ENCODE measurements at places on chromosomes 4 and X.

DNA sequence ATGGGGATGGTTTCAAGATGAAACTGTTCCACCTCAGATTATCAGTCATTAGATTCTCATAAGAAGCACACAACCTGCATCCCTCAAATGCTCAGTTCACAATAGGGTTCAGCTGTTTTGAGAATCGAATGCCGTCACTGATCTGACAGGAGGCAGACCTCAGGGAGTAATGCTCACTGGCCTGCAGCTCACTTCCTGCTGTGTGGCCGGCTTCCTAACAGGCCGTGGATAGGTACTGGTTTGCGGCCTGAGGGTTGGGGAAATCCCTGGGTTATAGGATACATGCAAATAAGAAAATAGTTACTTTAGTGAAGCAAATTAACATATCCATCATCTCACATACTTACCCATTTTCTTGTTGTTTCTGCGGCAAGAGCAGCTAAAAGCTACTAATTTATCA lies 160.4 kb downstream of the MAD2L1 start:
- DNase-seq = no peak

- peak; percentile 59 for DNase-seq
Observed at GRCh38 chrX:136767104-136767941, 13.4 kb downstream of the ARHGEF6 start.

DNA sequence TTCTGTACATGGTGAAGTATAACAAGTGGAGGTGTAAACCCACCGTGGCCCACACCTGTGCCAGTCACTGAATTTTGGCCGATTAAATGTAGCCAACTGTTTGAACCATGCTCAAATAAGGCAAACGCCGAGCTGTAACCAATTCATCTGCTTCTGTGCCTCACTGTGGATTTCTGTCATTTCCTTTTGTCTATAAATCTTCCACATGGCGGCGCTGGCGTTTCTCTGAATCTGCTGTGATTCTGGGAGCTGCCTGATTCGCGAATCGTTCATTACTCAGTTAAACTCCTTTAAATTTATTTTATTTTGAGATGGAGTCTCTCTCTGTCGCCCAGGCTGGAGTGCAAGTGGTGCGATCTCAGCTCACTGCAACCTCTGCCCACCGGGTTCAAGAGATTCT lies 19.2 kb downstream of the SUPT20HL2 start:
- peak; percentile 24 for DNase-seq

GRCh38 chrX:43504394-43504793 lies 151.7 kb upstream of the MAOA start:
- DNase-seq = no peak

DNA sequence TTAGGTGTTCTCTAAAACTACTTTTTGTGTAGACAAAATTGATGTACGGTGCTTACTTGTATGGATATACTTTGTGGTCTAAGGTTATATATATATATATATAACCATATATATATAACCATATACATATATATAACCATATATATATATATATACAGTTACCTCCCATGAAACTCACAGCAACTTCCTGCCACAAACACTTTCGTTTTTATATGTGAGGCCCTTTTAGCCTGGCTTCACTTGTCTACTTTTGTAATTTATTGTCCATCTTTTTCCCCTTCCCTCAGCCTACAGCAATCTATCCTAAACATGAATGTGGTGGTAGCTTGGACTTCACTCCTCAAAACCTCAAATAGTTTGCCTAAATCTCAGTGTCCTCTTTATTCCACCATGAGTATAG lies 72.8 kb upstream of the NPFFR2 start:
- DNase-seq = no peak

DNA sequence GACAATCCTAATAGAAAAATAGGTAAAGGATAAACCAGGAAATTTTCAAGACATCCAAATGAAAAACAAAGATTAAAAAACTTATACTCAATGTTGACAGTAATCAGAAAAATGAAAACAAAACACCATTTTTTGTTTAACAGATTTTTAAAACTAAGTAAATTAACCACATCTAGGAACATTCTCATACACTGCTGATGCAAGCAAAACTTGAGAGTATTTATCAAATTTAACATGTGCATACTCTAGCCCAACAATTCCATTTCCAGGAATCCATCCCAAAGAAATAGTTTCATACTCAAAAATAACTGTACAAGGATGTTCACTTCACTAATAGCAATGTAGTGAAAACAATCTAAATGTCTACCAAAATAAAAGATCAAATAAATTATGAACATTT lies 11.5 kb downstream of the ANKRD17 start:
- no peak for DNase-seq

GRCh38 chr4:184169225-184169867 lies 48.3 kb downstream of the ENPP6 start:
- DNase-seq = no peak

DNA sequence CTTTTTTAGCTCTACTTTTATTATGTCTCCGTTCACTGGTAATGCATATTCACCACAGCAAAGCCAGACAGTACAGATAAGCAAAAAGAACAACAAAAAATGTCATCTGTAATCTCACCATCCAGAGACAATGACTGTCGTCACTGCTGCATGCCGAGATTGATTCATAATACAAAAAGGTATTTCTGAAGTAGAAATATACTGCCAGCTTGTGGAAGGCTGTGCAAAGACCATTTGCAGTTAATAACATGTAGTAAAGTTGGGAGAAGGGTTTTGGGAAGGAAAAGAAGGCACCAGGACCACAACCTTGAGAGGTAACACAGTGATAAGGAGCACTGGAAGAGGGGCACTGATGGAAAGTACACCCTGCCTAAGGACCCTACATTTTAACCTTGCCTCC lies 223.0 kb upstream of the ZIC3 start:
- DNase-seq = no peak

DNA sequence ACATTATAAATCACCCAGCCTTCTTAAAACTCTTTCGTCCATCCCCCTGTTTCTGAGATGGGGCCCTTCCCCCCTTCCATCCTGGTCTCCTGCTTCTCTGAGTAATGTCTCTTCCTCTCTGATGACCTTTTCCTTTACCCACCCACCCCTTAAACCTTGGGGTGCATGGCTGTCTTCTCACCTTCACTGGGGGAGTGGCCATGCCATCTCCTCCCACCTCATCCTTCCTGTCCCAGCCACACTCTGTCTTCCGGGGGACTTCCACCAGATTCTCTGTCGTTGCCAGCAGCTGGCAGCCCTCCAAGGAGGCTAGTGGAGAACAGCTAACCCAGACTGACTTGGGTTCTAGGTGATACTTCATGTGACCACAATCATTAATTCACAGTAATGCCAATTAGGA lies 83.2 kb upstream of the SCML1 start:
- DNase-seq = no peak

GRCh38 chrX:14673764-14674163 lies 144.4 kb downstream of the GLRA2 start:
- peak; percentile 87 for DNase-seq

GRCh38 chr4:152590179-152591031 lies 54.5 kb upstream of the FBXW7 start:
- peak; percentile 99 for DNase-seq

GRCh38 chr4:148273501-148273986 lies 168.7 kb downstream of the NR3C2 start:
- DNase-seq = no peak

DNA sequence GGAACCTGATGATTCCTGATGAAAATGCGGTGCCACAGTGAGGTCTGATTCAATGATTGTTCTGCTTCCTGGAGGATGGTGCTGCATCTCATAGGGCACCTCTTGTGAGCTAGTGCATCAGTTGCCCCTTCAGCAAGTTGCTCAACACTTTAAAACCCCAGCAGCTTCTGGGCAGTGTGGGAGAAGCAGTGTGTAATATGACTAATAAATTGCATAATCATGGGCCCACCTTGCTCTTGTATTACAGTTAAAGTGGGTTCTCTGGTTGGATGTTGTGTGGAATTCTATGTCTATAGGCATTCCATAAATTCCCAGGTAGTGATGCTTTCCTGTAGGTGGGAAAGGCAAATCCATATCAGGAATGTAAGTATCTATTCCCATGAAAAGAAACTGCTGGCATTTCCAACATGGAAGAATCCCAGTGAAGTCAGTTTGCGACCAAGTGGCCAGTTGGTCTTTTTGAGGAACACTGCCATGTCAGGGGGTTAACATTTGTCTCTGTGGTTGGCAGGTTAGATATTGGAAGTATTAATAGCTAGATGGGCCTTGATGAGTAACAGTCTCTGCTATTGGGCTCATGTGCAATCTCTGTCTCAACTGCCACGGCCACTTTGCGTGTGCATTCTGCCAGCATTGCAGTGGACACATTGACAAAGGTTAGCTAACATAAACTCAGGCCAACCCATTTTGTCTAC lies 121.1 kb upstream of the OTUD4 start:
- DNase-seq = peak; percentile 56

- peak; percentile 4 for DNase-seq
Observed at GRCh38 chr4:34534916-34535315, 1709.4 kb downstream of the ARAP2 start.

GRCh38 chr4:150316332-150317205 lies 238.3 kb downstream of the DCLK2 start:
- DNase-seq = peak; percentile 76

- DNase-seq = no peak
Observed at GRCh38 chr4:136967069-136967468, 565.2 kb downstream of the PCDH18 start.

- no peak for DNase-seq
Observed at GRCh38 chrX:136665258-136665900, 17.4 kb downstream of the CD40LG start.

DNA sequence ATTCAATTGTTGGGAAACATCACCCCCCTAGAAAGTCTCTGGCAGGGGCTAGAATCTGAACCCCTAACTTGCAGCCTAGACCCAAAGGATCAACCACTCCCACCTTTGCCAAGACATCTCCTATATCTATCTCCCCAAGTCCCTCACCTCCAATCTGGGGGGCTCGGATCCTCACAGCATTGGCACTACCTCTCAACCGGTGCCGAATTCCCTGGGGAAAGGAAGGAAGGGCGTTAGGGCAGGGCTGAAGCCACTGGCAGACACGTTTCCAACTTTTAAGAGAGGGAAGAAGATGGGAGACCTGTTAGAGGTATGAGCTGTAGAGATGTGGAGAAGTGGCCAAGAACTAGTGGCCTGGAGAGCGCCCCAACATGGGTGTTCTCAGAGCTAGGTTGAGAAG lies 2.7 kb downstream of the TIMM17B start:
- DNase-seq = no peak

- DNase-seq = no peak
Observed at GRCh38 chrX:77975755-77976154, 6.3 kb upstream of the PGAM4 start.

- DNase-seq = no peak
Observed at GRCh38 chr4:151629097-151629783, 131.6 kb downstream of the GATB start.

GRCh38 chr4:36394352-36394903 lies 113.0 kb downstream of the DTHD1 start:
- DNase-seq = no peak
